SK-N-DZ (cell line): ENCODE measurements at places on chromosomes 4 and X.

DNA sequence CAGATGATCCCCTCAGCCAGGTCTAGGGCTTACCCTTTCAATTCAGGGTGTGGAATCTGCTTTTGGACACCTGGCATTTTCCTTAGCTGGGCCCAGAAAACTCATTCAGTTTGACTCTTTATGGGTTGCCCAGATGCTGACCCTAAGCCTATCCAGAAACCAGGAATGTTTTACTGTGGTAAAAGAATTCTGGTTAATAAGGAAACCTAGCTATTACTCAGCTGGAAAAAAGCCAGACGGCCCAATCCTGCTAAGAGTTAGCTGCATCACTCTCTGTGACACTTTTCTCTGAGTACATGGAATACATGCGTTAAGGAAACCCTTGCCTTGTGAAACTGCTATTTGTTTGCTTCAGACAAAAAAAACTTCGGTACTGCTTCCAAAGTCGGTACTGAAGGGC lies 28.0 kb downstream of the ING2 start:
- no peak for DNase-seq

DNA sequence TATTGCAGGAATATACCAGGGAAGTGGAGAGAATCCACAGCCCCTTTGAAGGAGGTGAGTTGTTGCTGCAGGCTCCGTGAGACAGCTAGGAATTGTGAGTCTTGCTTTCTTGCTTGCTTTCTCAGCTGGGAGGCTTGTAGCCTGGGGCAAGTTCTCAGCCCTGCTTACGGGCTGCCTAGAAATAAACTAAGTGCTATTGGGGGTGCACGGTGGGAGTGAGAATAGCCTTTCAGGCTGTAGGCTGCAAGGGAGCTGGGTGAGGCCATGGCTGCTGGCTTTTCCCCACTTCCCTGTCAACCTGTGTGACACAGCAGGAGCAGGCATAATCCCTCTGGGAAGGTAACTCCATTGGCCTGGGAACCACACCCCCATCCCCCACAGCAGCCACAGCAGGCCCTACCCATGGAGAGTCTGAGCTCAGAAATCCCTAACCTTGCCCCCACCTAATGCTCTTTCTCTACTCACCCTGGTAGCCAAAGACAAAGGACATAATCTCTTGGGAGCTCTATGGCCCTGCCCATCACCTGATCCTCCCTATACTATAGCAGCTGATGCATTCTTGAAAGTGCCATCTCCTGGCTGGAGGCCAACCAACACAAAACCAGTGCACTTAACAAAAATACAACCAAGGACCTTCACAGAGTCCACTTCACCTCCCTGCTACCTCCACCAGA lies 113.0 kb downstream of the MMRN1 start:
- DNase-seq, result no peak

DNA sequence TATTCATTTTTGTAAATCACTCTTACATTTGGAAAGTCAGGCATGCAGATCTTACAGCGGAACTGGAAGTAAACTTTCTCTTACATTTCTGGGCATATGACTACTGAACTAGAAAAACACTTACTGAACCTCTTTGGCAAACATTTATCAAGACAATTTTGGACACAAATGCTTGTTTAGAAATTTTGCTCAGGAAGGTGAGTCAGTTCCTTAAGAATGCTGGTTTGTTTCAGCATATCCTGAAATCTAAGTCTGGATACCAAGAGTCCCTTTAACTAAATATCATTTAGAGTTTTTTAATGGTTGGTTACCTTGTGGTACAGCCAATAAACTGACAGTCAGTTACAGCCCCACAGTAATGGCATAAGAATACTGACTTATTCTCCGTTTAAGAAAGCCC lies 15.0 kb downstream of the SHISA3 start:
- DNase-seq, result no peak

GRCh38 chr4:2051086-2051485 lies 8.0 kb upstream of the NAT8L start:
- no peak for DNase-seq

- DNase-seq, result no peak
Observed at GRCh38 chrX:65671966-65672365, 4.5 kb downstream of the MSN start.

- DNase-seq, result no peak
Observed at GRCh38 chr4:78845472-78845871, 69.3 kb downstream of the BMP2K start.

DNA sequence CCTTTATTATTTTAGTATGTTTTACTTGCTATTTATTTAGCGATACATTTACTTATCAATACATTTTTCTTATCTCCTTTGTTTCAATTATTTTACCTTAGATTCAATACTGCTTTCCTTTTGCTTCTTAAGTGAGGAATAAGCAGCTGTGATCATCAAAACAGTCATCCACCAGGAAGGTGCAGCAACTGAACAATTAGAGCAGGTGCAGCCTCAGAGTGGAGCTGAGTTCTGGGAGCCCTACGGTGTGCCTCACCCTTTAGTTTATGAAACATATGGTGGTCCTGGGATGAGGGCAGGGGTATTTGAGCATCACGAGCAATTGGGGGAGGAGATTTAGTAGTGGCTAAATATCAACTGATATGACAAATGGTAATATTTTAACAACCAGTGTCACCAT lies 111.0 kb downstream of the FRYL start:
- DNase-seq, result no peak

GRCh38 chr4:10009861-10010500 lies 11.3 kb downstream of the SLC2A9 start:
- DNase-seq, result no peak

DNA sequence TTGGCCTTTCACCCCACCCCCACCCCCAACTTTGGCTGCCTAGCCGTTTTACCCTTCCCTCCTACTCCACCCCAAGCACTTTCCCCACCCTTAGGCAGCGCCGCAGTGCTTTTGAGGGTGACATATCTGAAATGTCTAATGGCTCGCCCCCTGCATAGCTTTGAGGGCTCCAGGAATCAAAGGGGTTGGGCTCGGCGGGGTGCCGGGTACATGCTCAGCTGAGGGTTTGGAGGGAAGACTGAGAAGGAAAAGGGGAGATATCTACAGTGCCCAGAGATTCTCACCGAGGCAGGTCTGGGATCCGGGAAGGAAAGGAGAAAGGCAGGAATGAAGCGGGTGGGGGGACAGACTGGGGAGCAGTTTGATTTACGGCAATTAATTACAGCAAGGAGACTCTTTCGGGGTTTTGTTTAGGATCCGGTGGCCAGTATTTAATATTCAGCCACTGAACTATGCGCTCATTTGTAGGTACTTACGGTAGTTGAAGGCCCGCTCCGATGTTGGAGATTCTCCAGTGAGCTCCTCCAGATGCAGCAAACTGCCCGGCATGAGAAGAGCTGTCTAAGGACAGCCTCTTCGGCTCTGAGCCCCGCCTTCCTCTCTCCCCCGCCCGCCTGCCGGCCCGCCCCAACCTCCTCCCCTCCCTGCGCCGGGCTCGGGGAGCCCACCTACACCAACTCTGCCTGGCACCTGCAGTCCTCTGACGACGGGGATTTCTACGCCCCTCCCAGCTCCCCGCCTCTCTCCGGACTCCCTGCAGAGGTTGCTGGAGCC lies at the start of gene IGSF1:
TSS of gene IGSF1 (minus strand) at position 569 of the 774 bp plus-strand sequence. CDS start 2,632 bp downstream, outside the sequence.
- peak; percentile 78 for DNase-seq

- DNase-seq, result no peak
Observed at GRCh38 chr4:20787940-20788665, 87.8 kb downstream of the PACRGL start.

GRCh38 chr4:56416349-56416748 lies 19.1 kb downstream of the PPAT start:
- no peak for DNase-seq

GRCh38 chr4:168932138-168932537 lies 77.9 kb downstream of the CBR4 start:
- no peak for DNase-seq

DNA sequence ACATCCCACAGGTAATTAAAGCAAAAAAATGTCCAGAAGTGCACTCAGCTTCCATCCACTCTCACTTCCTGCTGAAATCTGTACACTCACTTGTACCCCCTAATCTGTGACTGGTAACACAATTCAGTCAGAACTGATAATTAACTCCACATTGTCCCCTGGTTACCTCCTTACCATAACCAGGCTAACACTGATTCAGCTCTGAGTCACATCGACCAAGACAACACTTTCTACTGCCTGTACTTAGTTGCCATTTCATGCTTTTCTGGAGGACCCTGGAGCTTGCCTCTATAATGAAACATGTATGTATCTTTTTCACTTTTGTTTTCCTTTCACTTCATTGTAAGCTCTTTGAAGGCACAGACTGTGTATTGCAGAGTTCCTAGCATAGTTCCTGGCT lies 130.9 kb upstream of the GABRG1 start:
- no peak for DNase-seq

DNA sequence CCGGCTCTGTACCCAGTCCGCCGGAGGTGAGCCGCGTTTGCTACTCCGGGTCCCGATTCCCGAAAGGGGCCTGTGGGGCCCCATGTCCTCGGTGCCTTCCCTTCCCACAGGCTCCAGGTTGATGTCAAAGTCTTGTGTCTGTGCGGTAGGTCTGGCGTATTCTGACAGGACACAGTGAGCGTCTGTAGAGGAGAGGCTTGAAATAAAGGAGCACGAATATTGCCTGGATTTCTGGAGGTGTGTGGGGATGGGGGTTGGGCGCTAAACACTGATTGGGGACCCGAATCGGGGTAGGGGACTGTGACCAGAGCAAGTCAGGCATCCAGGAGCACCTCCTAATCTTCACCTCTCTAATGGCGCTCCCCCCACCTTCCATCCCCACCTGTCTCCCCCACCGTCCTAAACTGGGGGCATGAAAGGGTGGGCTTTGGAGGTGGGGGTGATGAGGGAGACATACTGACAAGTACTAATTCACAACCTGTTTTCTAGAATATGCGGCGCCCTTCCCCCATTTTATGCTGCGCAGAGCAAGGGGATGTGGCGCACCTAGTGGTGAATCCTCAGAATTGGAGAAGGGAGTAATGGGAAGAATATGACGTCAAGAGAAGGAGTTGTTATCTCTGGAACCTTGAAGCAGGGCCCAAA lies 855 bp downstream of the GPRASP2 start:
- peak; percentile 61 for DNase-seq

DNA sequence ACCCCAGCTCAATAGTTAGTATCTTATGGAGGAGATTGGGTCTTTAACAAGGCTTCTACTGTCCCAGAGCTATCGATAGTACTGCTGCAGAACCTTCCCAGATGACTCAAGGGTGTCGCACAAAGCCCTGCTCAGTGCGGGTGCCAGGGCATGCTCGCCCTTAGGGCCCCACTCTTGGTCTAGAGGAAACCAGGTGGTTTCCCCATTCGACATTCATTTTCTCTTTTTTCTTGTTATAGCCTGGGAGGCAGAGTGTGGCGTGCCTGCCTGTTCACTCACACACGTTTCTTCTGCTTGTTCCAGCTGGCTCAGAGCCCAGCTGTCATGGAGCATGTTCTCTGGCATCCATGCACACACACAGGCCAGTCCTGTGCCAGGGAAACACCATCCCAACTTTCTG lies 144.5 kb downstream of the SMIM20 start:
- no peak for DNase-seq

DNA sequence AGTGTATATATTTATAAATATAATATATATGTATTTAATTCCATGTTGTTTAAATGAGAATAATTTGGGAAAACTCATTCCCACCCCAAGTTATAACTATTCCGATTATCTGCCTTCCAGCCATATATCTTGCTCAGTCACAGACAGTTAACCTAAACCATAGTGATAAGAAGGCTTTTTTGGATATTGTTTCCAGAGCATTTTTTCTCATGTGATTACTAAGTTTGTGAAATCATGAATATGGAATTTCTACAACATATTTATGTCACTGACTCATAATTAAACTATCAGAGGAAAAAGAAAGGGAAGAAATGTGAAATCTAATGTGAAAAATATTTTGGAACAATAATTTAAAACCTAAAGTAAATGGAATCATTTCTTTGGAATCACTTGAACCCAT lies 1163.5 kb upstream of the PABPC4L start:
- no peak for DNase-seq

DNA sequence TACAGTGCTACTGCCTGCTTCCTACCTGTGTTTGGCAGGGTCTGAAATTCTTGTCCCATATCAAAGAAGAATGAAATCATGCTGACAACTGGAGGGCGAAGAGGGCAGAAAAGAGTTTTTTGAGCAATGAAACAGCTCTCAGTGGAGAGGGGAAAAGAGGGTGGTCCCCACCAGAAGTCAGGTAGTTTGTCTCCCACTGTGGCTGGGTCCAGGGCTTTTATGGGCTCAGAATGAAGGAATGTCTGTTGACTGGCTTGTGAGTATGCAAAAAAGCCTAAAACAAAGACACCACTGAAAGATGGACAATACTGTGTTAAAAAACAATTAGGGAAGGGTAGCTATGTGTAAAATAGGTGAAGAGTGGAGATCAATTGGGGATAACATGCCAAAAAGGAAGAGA lies 115.0 kb downstream of the ADAM29 start:
- DNase-seq, result no peak

DNA sequence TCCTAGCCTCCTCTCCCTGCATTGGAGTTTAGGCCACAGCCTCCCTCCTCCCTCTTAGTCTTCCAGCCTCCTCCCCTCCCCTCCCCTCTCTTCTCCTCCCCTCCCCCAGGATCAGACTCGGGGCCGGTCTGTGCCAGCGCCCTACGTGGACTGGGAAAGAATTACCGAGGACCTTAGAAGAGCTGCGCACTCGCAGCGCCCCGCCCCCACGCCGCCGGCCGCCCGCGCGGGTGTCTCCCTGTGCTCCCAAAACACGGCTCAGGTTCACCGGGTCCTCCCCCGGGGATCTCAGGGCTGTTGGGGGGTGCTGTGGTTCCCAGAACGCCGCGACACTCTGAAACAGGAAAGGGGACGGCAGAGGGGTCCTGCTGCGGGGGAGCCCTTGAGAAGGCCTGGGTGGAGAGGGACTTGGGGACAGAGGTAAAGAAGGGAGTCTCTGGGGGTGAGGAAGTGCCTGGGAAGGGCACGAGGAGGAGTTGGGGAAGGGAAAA lies 122.3 kb upstream of the TBL1X start:
- peak; percentile 85 for DNase-seq

DNA sequence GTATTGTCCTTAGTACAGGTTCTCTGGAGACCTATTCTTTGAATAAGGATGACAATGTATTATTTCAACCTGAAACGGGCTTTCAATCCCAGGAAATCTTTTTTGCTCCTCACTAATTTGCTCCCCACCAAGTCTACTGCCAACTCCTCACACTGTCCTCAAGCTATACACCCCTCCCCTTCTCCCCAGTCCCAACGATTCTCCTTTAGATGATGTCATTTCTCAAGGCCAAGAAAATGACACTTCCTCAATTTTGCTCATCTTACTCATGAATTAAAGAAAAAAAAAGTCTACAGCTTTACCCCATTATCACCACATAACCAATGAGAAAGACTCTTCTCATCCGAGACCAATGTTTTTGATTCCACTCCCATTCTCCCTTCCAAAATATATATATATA lies 20.6 kb downstream of the AP1S2 start:
- no peak for DNase-seq

GRCh38 chrX:111100191-111100590 lies 4.2 kb downstream of the PAK3 start:
- DNase-seq, result peak; percentile 42

DNA sequence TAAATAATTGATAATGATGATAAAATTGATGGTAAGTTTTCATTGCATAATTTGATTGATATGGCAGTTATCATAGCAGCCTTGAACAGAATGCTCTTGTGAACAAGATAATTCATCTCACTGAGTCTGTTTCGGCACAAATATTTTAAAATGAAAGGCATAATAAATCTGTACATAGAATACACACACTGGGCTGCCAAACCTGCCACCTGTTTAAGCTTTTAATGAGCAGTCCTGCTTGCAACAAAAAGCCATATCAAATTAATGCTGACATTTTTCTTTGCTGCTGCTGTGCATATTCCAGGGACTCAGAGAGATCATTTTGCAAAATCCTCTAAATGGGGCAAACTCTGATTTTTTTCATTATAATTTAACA lies 201.1 kb downstream of the ARHGAP24 start:
- no peak for DNase-seq
